Memory B cell (primary cell): ENCODE measurements at places on chromosomes 3 and 15.

- no peak for DNase-seq
These were observed 329.0 kb downstream of the IGSF11 start for GRCh38 chr3:118705487-118706219.

DNA sequence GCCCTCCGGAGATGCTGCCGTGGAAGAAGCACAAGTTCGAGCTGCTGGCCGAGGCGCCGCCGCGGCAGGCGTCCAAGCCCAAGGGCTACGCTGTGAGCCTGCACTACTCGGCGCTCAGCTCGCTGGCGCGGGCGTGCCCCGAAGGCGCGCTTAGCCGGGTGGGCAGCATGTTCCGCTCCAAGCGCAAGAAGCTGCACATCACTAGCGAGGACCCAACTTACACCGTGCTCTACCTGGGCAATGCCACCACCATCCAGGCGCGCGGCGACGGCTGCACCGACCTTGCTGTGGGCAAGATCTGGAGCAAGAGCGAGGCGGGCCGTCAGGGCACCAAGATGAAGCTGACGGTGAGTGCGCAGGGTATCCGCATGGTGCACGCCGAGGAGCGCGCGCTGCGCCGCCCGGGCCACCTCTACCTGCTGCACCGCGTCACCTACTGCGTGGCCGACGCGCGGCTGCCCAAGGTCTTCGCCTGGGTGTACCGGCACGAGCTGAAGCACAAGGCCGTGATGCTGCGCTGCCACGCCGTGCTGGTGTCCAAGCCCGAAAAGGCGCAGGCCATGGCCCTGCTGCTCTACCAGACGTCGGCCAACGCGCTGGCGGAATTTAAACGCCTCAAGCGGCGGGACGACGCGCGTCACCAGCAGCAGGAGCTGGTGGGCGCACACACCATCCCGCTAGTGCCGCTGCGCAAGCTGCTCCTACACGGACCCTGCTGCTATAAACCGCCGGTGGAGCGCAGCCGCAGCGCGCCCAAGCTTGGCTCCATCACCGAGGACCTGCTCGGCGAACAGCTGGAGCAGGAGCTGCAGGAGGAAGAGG is 1.3 kb downstream of the FAM43A start:
- DNase-seq: peak; percentile 50

DNA sequence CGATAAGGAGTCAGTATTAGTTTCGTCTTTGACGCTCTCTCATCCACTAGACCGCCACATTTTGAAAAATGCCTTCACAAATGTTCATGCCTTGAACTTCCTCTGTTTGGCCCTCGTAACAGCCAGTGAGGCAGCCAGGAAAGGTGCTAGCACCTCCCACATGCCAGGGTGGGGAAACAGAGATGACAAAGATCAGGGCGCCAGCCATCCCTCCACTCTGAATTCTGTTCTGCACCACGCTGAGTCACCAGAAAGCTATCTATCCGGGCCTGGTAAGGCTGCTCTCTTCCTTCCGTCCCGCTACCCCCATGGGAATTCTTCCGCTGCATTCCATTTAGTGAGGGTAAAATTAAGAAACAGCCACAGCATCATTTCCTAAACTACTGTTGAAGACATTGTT is 31.3 kb upstream of the BCL2L10 start:
- no peak for DNase-seq

DNA sequence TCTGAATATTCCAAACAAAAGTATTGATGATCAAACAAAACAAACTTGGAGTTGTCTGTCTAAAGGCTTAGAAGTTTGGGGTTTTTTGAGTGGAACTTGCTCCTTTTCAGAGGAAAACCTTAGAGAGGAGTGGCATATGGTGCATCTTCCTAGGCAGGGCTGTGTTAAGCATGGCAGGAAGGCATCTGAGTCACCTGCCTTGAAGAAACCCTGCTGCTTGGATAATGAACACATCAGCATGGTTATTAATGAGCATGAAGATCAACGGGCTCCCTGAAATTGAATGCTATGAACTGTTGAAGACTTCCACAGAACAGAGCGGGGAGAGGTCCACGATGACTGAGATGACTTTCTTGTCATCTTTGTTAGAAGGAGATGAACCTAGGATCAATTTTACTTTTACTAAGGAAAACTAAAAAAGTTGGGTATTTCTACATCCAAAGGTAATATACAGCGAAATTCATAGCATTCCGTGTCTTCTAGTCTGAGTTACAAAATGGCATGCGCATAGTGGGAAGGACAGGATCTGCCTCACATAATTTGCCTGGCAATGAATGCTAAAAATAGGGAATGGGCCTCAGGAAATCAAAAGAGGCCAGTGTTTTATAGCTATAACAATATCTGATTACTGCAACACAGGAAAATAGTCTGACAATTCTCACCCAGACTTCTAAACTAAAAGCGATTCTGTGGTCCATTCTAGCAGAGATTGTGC is 11.6 kb upstream of the TMED3 start:
- no peak for DNase-seq

GRCh38 chr15:41061667-41062066 is 54.4 kb downstream of the INO80 start:
- DNase-seq: no peak

DNA sequence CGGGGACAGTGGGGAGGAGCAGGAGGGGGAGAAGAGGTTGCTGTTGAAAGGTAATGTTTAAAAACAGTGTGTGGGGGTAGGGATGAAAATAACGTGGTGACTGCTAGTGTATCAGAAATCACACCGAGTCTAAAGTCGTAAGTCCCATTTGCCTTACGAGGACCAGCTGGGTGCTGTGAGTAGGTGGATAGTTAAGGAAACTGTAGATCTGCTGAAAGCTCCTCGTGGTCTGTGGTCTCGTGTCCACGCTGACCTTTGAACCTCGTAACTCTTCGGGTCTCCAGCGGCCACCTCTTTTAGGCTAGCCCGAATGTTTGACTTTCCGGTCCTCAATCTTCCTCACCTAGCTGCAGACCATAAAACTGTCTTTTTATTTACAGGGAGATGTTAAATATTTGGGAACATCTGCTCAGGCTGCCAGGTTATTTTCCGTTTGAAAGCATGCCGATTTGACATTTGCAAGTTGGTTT is 29.3 kb upstream of the ST3GAL6 start:
- DNase-seq: no peak

GRCh38 chr3:59285560-59285959 is 235.7 kb upstream of the CFAP20DC start:
- DNase-seq: no peak

GRCh38 chr3:52374173-52374572 is 58.1 kb downstream of the DNAH1 start:
- DNase-seq: no peak

DNA sequence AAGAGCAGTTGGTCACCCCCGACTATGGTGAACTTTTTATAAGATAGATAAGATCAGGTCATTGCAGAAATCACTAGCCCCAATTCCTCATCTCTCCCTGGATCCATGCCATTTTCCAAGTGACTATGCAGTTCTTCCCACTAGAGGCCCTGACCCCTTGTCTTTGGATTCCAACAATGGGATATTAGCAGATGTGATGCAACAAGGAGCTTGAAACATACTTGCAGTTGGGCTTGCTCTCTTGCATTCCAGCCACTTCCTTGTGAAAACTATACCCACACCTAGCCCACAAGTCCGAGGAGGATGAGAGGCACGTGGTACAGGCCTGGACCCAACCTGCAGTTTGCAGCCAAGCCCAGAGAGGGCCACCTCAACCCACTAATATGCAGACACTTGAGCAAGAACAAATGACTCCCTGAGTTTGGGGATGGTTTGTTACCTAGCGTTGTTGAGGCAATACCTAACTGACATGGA is 60.6 kb downstream of the SUCLG2 start:
- DNase-seq: no peak

GRCh38 chr15:42984493-42985034 is 64.0 kb upstream of the TTBK2 start:
- no peak for DNase-seq

GRCh38 chr3:195226900-195227447 is 44.0 kb downstream of the XXYLT1 start:
- no peak for DNase-seq

- DNase-seq: no peak
These were observed 289.8 kb upstream of the ROPN1 start for GRCh38 chr3:124281453-124282316.

- no peak for DNase-seq
These were observed 777 bp upstream of the EIF4A2 start for GRCh38 chr3:186782542-186783057.

GRCh38 chr3:16993227-16993626 is 108.5 kb downstream of the PLCL2 start:
- DNase-seq: no peak

- DNase-seq: no peak
These were observed 82.1 kb upstream of the DCLK3 start for GRCh38 chr3:36846406-36846805.

GRCh38 chr3:106006001-106006400 is 137.2 kb upstream of the CBLB start:
- no peak for DNase-seq

DNA sequence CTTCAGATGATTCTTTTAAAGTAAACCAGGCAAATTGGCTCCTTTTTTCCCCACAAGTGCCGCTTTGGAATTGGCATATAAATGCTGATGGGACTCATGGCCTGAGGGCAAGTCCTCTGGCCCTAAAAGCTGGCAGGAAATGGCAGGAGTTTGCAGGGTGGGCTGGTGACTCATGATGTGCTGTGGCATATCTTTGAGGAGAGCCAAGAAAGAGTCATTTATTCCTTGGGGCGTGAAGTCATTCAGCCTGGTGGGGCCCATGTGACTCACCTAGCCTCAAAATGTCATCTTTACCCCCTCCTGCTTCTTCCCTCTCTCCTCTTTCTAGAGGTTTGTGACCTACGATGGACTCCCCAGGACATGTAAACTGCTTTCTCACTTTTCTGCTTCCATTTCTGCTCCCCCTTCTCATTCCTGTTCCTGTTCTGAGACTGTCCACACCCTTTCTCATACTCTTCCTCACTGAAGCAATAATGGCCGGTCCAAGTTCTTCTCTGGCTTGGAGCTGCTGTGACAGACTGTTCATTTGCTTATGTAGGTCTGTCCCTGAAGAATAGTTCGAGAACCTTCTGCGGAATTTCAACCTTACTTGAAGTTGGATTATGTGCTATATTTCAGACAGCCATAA is 326.1 kb downstream of the SATB1 start:
- DNase-seq: no peak

DNA sequence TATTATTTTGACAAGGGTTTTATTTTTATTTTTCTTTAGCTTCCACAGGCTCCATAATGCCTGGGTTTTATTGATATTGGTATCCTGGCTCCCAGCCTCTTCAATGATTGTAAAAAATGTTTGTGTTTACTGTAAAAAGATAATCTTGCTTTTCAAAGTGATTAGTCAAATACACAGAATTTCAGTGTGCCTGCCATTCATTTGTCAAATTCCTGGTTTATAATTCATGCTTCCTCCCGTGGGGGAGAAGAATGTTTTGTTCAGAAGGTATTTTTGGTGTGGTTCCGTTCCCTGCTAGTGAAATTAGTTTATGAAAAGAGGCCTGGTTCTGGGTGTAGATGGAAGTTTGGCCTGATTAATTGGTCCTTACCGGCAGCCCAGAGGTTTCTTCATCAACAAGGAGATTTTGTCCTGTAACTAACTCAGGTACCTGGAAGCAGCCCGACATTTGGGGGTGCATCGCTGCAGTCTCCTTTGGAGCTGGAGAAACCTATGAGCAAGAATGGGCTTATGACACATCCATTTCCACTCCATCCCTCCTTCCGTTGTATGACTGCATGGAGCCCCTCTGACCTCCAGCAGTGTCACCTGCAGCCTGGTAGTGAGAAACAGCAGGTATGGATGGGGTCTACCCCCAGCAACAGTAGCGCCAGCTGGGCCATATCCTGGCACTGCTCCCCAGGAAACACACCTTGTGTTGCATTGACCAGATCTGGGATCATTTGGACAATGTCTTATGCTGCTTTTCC is 101.5 kb downstream of the PGPEP1L start:
- DNase-seq: no peak

GRCh38 chr3:180183346-180183745 is 146.6 kb upstream of the PEX5L start:
- no peak for DNase-seq

DNA sequence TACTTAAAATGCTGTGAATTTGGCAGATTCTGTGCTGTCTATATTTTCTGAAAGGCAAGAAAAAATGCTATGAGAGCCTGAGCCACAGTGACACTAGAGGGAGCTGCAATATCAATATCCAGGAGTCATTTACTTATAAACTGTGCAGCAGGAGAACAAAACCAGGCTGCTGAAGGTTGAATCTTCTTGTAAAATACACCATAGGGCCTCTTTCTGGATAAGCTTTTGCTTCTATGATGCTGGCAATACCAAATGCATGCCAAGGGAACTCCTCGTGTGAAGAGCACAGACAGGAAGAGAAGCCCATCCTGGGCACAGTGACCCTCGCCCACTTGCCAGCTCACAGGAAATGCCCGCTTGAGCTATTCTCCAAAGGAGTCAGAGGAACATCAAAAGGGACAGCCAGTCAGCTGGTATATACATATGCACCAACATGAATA is 48.0 kb upstream of the TSPAN3 start:
- no peak for DNase-seq

GRCh38 chr3:69290006-69290405 is 95.9 kb downstream of the FRMD4B start:
- DNase-seq: no peak

GRCh38 chr15:75136118-75136517 is 65.6 kb upstream of the C15orf39 start:
- no peak for DNase-seq

DNA sequence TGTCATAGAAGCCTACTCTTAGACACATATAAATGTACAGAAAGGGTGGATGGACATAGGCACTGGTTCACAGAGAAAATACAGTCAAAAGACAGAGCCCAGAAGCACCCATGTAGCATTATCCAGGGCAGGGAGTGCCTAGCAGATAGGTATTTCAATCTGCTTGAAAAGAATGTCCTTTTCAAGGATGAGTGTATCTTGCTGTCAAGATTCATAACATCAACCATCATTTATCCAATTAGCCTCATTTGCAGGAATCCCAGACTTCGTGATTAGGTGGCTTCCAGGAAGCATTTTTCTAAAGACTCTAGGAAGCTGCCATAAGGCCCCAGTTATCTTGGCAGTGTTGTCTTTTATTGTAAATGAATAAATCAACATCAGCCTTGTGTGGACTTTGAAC is 55.6 kb downstream of the SCN11A start:
- no peak for DNase-seq

- DNase-seq: no peak
These were observed 86.8 kb downstream of the TCF12 start for GRCh38 chr15:57005244-57005643.

GRCh38 chr15:58279654-58280053 is 141.5 kb downstream of the AQP9 start:
- no peak for DNase-seq

GRCh38 chr3:354432-354831 is 157.9 kb downstream of the CHL1 start:
- DNase-seq: peak; percentile 67

DNA sequence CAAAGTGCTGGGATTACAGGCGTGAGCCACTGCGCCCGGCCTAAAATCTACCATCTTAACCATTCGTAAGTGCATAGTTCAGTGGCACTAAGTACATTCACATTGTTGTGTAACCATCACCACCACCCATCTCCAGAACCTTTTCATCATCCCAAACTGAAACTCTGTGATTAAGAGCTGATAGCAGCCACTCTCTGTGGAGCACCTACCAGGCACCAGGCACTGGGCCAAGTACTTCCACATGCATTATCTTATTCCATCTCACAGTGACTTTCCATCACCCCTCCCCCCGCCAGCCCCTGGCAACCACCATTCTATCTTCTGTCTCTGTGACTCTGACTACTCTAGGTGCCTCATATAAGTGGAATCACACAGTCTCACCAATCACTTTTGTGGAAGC is 2.3 kb upstream of the INSYN1 start:
- DNase-seq: no peak

- DNase-seq: no peak
These were observed 215.3 kb upstream of the RARB start for GRCh38 chr3:25212736-25213135.

- DNase-seq: no peak
These were observed 106.6 kb downstream of the MAP4 start for GRCh38 chr3:47909607-47910006.
